ENCODE measurements at places on chromosomes 4 and X. TPM values are rescaled to one million over a fixed set of nuclear protein-coding genes. Genes with fewer than 3 reads are reported as not detected.

Gene PAK3
- total RNA-seq: 0.86 TPM

Gene SMC1A
- total RNA-seq: 59.6 TPM

Gene ZNF280C
- total RNA-seq: 4.0 TPM

Gene SPIN4
- total RNA-seq: 1.9 TPM

Gene DGAT2L6
- not detected for total RNA-seq

Gene ATP1B4
- not detected for total RNA-seq

Gene F8
- 5.7 TPM for total RNA-seq

Gene HTR2C
- total RNA-seq: not detected

Gene SPANXC
- total RNA-seq: not detected

Gene PLAC8
- total RNA-seq: 204 TPM

Gene P2RY8
- total RNA-seq: 122 TPM

Gene AMTN
- not detected for total RNA-seq

Gene TMSB15C
- total RNA-seq: 4.6 TPM

Gene SCLT1
- total RNA-seq: 24.6 TPM

Gene THOC2
- total RNA-seq: 124 TPM

Gene FRAS1
- total RNA-seq: not detected

Gene FOXO4
- total RNA-seq: 40.6 TPM

Gene SASH3
- total RNA-seq: 262 TPM

Gene VCX3A
- not detected for total RNA-seq

Gene GBA3
- not detected for total RNA-seq

Gene IGFBP7
- not detected for total RNA-seq

Gene RAB39B
- total RNA-seq: 6.7 TPM

Gene MAGEC1
- not detected for total RNA-seq

Gene AWAT1
- total RNA-seq: not detected

Gene MAOA
- not detected for total RNA-seq

Gene ENPEP
- total RNA-seq: not detected

Gene ZXDA
- 10.5 TPM for total RNA-seq

Gene CCNB3
- 0.30 TPM for total RNA-seq

Gene PAGE5
- not detected for total RNA-seq

Gene CXCL11
- total RNA-seq: not detected

Gene GPR119
- total RNA-seq: not detected

Gene PHOX2B
- total RNA-seq: not detected

Gene SRPK3
- not detected for total RNA-seq

Gene PABPC5
- total RNA-seq: not detected

Gene ARFIP1
- 18.1 TPM for total RNA-seq

Gene PRSS12
- total RNA-seq: not detected

Gene TEX11
- not detected for total RNA-seq

Gene UGT2B10
- not detected for total RNA-seq

Gene TRIM60
- total RNA-seq: not detected

Gene PCDH19
- 0.05 TPM for total RNA-seq

Data from naive thymus-derived CD4-positive, alpha-beta T cell (primary cell).